ENCODE measurements at places on chromosomes 6 and 20.

DNA sequence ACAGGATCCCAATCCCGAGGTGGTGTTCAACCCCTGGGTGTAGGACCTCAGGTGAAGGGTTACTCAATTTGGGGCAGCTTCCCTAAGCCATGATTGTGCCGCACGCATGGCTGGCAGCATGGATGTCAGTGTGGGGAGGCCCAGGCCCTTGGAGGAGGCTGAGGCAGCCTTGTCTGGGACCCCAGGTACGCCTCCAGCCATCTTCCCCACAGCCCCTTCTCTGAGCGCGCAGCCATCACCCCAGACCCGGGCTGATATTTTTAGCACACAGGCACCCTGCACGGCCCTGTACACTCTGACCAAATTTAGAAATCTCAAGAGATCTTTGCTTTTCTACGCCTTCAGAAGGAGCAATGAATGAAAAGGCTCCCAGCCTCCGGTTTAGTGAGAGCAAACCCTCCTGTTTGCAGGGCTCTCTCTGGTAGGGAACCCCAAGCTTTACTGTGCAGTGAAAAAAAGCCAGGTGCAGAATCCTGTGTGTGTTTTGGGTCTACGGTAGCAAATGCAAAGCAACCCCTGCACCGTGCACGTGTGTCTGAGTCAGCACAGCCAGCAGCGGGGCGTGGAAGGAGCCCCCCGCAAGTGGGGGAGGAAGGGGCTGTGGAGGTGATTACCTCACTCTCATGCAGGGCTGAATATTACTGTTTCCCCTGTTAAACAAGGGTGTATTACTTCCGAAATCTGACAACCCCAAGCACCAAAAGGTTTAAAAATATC lies 44.3 kb downstream of the CTCFL start:
- H3K27me3 ChIP-seq: no peaks in the 10 kb centered on the region
- H3K4me1 ChIP-seq: peaks cover 23% of the 10 kb centered on the region
- no peak overlapping the region for H3K27ac ChIP-seq
- H3K4me3 ChIP-seq: no peak overlapping the region
- no peaks in the 10 kb centered on the region for H3K36me3 ChIP-seq

DNA sequence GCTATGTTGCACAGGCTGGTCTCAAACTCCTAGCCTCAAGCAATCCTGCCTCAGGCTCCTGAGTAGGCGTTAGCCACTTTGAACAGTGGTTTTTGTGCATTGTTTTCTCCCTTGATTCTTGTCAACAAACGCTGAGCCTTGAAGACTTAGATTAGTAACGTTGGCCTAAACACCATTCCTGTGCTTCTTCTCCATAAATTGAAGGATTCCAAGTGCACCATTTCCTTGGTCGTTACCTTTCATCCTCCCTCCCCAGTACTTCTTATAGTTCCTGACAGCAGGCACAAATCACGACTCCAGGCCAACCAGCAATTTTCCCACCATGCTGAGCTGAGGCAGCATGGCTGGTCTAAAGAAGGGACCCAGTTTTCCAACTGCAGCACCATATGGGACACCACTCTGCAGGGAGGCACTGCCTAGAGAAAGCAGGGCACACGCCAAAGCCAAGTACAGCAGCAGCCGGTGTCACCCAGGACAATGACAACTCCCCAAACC lies 8.9 kb downstream of the RPS10 start:
- H3K27me3 ChIP-seq: no peaks in the 10 kb centered on the region
- H3K36me3 ChIP-seq: peaks cover 62% of the 10 kb centered on the region
- no peak for DNase-seq
- H3K27ac ChIP-seq: no peak overlapping the region
- H3K4me1 ChIP-seq: peaks cover 9% of the 10 kb centered on the region

GRCh38 chr6:106173124-106173879 lies 87.2 kb downstream of the PRDM1 start:
- no peak for DNase-seq
- no peaks in the 10 kb centered on the region for H3K27me3 ChIP-seq
- no peak overlapping the region for H3K27ac ChIP-seq
- no peak overlapping the region for H3K4me3 ChIP-seq
- no peaks in the 10 kb centered on the region for H3K4me1 ChIP-seq
- no peaks in the 10 kb centered on the region for H3K36me3 ChIP-seq

DNA sequence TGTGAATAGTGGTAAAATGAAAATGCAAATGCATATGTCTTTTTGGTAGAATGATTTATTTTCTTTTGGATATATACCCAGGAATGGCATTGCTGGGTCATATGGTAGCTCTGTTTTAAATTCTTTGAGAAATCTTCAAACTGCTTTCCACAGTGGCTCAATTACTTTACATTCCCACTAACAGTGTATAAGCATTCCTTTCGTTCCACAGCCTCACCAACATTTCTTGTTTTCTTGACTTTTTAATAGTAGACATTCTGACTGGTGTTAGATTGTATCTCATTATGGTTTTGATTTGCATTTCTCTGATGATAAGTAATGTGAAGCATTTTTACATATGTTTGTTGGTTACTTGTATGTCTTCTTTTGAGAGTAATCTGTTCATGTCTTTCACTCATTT lies 144.0 kb downstream of the SIM1 start:
- no peaks in the 10 kb centered on the region for H3K4me1 ChIP-seq
- H3K27me3 ChIP-seq: no peaks in the 10 kb centered on the region
- H3K36me3 ChIP-seq: no peaks in the 10 kb centered on the region
- DNase-seq: no peak
- no peak overlapping the region for H3K27ac ChIP-seq

DNA sequence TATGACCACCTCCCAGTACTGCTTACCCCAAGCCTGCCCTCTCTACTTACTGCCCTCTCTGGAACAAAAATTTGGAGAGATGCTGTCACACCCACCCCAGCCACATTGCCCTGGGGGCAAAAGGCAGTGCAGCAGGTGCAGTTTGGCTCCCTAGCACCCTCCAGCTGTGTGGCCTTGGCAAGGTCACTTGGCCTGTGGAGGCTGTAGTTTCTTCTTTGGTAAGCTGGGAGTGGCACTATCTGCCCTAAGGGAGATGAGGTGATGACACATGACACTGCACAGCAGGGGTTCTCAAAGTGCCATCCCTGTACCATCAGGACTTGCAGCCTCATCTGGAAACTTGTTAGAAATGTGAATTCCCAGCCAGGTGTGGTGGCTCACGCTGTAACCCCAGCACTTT lies 44.8 kb downstream of the TAF8 start:
- no peak overlapping the region for H3K4me3 ChIP-seq
- H3K27me3 ChIP-seq: no peaks in the 10 kb centered on the region
- no peaks in the 10 kb centered on the region for H3K4me1 ChIP-seq
- no peaks in the 10 kb centered on the region for H3K36me3 ChIP-seq
- no peak for DNase-seq
- no peak overlapping the region for H3K27ac ChIP-seq

- H3K4me1 ChIP-seq: peaks cover 3% of the 10 kb centered on the region
- H3K27me3 ChIP-seq: no peaks in the 10 kb centered on the region
- H3K27ac ChIP-seq: no peak overlapping the region
- no peak for DNase-seq
- H3K36me3 ChIP-seq: peaks cover 90% of the 10 kb centered on the region
- no peak overlapping the region for H3K4me3 ChIP-seq
Observed at GRCh38 chr6:152993431-152993830, 9.1 kb downstream of the MTRF1L start.
